ENCODE measurements at places on chromosomes 12 and 14.

GRCh38 chr12:106634206-106634605, 51.4 kb downstream of the RFX4 start:
- DNase-seq, result no peak

GRCh38 chr14:93655078-93655750, 133.1 kb downstream of the PRIMA1 start:
- DNase-seq, result peak; percentile 44

- no peak for DNase-seq
These were observed 93.8 kb downstream of the PTPRB start for GRCh38 chr12:70543444-70543843.

DNA sequence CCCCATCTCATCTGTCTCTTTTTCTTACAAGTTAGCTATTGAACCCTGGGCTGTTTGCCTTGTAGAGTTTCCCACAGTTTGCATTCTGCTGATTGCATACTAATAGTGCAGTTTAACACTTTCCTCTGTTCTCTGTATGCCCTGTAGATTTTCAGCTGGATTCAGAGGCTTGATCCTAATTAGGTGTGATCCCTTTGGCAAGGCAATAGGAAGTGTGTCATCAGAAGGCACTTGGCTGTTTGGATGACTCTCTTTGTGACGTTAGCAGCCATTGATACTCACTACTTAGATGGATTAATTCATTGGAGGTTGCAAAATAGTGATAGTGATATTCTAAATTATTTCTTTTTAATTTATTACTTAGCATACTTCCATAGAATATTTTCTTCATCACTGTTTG, 33.6 kb downstream of the FUT8 start:
- DNase-seq, result no peak

GRCh38 chr12:119594772-119595445, 1.3 kb downstream of the TMEM233 start:
- peak; percentile 8 for DNase-seq

- DNase-seq, result no peak
These were observed 129.1 kb upstream of the MAX start for GRCh38 chr14:65231286-65231980.

GRCh38 chr14:36514278-36515104, 5.5 kb downstream of the NKX2-1 start:
- no peak for DNase-seq

DNA sequence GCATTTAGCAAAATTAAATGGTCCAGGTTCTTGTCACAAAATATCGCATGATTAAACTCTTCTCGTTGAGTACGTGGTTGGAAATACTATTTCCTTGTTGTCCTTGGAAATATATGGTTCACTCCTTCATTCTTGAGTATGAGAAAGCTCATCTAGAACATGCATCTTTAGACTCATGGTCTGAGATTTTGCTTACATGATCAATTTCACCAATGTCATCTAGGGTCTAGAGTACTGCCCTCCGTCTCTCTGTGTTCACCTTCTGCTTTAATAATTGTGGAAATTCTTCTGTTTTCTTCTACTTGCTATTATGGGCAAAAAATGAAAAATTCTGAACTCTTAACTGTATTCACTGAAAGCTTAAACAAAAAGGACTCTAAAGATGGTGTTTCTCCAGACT, 25.9 kb downstream of the MBIP start:
- no peak for DNase-seq

DNA sequence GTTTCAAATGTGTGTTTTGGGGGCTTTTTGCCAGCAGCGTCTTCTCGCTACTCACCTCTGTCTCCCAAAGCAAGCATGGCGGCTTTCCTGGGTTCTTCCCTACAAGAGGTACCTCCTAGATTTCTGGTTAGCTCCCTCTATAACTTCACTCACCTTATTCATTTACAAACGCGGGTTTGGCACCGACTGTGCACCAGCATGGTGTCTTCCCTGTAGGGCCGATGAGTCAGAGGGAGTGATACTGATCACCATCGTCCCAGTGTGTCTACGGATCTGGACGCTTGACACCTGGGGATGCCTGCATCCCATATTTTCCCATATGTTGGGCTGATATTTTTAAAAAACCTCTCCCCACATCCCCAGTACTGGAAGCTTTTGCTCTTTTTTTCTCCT, 8.0 kb upstream of the SERPINA12 start:
- no peak for DNase-seq

DNA sequence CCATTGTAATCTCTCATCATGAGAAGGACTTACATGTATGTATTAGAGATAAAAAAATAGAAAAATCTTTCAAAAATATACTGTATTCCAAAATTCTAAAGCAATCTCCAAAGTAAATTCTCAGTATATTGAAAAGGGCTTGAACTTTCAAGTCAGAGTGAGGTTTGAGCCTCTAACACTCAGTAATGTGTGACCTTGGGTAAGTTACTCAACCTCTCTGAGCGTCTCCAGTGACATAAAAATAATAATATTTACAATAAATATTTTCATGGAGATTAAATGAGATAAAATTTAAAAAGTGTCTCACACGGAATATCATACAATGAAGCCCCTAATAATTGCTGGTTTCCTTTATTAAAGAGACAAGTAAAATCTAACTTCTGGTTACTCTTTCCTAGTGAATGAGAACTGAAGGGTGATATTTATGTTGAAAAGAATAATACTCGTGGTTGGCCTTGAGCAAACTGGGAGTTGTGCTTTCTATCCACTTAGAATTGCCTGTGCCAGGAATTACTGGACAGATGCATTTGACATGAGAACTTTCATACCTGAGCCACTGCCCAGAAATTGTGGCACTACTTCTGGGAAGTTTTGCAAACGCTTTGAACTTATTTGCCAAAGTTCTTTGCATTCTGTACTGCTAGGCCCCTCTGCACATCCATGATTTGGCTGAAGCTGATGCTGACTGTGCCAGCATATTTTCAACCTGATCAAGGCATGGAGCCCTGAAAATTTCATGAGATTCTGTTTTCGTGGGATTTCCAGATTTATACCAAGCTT, 933.7 kb downstream of the GALC start:
- no peak for DNase-seq
